ENCODE measurements at places on chromosomes 16 and 17. TPM values are rescaled to one million over a fixed set of nuclear protein-coding genes. Genes with fewer than 3 reads are reported as not detected.

The CPNE7 gene
- 0.71 TPM for polyA plus RNA-seq

The WSCD1 gene
- 6.3 TPM for polyA plus RNA-seq

The HS3ST4 gene
- 8.8 TPM for polyA plus RNA-seq

The NPB gene
- not detected for polyA plus RNA-seq

The TVP23A gene
- 7.7 TPM for polyA plus RNA-seq

The KRTAP1-5 gene
- polyA plus RNA-seq = not detected

The NACA2 gene
- polyA plus RNA-seq = 0.53 TPM

The FGF11 gene
- polyA plus RNA-seq = 1.2 TPM

The GLOD4 gene
- 44.8 TPM for polyA plus RNA-seq

The GRAPL gene
- not detected for polyA plus RNA-seq

The UNKL gene
- 3.6 TPM for polyA plus RNA-seq

The CHP2 gene
- not detected for polyA plus RNA-seq

The WBP2 gene
- polyA plus RNA-seq = 30.4 TPM

The HBQ1 gene
- polyA plus RNA-seq = 2.3 TPM

The BICDL2 gene
- not detected for polyA plus RNA-seq

The MSLN gene
- polyA plus RNA-seq = not detected

The PVALEF gene
- not detected for polyA plus RNA-seq

The NCOR1 gene
- 39.0 TPM for polyA plus RNA-seq

The SCN4A gene
- 0.10 TPM for polyA plus RNA-seq

The HAS3 gene
- polyA plus RNA-seq = 0.11 TPM

The EVI2A gene
- polyA plus RNA-seq = 4.7 TPM

The MMP28 gene
- polyA plus RNA-seq = 2.0 TPM

The SULT1A3 gene
- polyA plus RNA-seq = 19.6 TPM
